ENCODE measurements at places on chromosomes 2 and 18. TPM values are rescaled to one million over a fixed set of nuclear protein-coding genes. Genes with fewer than 3 reads are reported as not detected.

GRCh38 chr2:66169076-66169475 lies 265.8 kb upstream of the MEIS1 start:
- DNase-seq = no peak

- DNase-seq = no peak
Observed at GRCh38 chr18:43588838-43589237, 311.5 kb upstream of the SYT4 start.

GRCh38 chr2:2707206-2707991 lies 376.3 kb upstream of the MYT1L start:
- DNase-seq = no peak

GRCh38 chr2:180175736-180176135 lies 168.6 kb upstream of the CWC22 start:
- no peak for DNase-seq

HAAO gene
- not detected for total RNA-seq

GRCh38 chr18:62979900-62980299 lies 264.6 kb downstream of the PHLPP1 start:
- DNase-seq = no peak

POTEJ gene
- total RNA-seq = not detected

- DNase-seq = no peak
Observed at GRCh38 chr2:194486326-194486725, 1170.7 kb upstream of the SLC39A10 start.

DNA sequence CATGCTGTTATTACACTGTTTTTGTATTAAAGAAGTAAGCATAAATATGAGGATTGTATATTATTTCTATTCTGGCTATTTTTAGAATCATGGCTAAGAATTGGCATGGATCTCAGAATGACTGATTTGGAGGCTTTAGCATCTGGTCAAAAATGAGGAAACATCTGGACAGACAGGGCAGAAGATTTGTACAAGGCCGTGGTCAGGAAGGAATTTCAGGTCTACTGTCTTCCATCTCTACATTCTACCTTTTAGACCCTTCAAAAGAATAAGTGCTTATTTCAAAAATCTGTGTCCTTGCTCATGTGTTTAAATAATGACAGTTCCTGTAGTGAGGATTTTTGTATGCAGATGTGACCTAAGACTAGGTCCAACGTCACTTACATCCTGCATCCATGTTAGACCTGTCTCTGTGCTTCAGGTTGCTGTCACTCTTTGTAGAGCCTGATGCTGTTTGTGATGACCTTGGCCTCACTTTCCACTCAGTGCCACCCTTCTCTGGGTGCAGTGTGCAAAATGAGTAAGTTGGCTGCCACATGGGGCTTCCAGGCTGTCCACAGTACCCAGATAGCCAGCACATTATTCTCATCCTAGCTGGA lies 54.7 kb upstream of the B3GNT2 start:
- DNase-seq = no peak

ERFE gene
- total RNA-seq = 25.3 TPM

DNA sequence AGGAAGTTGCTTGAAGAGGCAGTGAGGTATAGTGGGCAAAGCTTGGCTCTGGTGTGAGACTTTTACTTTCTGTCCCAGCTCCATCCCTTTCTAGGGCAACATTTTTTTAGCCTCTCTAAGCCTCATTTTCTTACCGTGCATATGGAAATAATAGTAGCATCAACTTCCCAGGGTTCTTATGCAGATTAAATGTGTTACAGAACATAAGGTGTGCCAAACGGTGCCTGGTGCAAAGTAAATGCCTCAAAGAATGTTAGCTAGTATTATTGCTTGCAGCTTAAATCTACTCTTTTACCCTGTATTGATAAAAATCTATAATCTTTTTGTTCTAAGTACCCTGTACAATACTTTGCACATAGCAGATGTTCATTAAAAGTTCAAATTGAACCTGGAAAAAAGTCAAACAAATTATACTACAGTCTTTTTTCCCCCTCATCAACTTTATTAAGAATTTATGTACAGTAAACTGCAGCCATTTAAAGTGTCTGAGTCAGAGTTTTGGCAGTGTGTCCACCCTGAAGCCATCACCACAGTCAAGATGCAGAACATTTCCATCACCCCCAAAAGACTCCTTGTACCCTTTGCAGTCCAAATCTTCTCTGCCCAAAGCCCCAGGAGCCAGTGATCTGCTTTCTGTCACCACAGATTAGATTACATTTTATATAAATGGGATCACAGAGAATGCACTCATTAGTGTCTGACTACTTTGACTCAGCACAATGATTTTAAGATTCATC lies 10.6 kb downstream of the MAPRE2 start:
- DNase-seq = no peak

FEV gene
- not detected for total RNA-seq

EML6 gene
- 0.67 TPM for total RNA-seq

DNA sequence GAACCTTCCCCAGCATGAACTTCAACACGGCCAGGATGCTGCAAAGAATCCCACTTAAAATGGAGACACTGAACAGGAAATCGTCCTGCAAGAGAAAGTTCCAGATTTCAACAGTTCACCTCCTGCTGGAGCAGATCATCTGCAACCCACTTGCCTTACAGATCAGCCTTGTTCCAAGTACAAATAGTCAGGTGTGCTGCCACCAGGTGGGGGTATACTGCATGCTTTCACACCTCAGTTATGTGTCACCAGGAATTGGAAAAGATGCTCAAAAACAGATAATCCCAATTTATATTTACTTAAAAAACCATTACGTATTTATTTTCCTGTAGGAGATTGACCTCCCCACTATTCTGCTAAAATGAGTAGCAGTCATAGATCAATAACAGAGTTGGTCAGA lies 212.3 kb downstream of the MGAT5 start:
- DNase-seq = peak; percentile 38

NPPC gene
- total RNA-seq = 0.12 TPM

DNA sequence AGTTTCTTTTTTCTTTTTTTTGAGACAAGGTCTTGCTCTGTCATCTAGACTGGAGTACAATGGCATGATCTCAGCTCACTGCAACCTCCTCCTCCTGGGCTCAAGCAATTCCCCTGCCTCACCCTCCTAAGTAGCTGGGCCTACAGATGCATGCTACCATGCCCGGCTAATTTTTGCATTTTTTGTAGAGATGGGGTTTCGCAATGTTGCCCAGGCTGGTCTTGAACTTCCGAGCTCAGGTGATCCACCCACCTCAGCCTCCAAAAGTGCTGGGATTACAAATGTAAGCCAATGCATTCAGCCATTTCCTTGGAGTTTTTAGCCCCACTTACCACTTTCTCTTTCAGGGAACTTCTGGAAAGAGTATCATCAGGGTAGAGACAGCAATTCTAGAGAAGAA lies 153.3 kb upstream of the THSD7B start:
- DNase-seq = no peak

KHK gene
- 8.7 TPM for total RNA-seq

IL18RAP gene
- not detected for total RNA-seq

VIT gene
- 3.4 TPM for total RNA-seq

- peak; percentile 19 for DNase-seq
Observed at GRCh38 chr18:68797871-68798270, at the start of gene CCDC102B. Gene CCDC102B, plus strand, starts transcription at chr18:68798080. Its CDS starts 38,684 bp downstream, at chr18:68836764.

- no peak for DNase-seq
Observed at GRCh38 chr2:63786471-63786870, 55.2 kb upstream of the UGP2 start.

GRCh38 chr18:26021061-26021754 lies 69.2 kb downstream of the SS18 start:
- no peak for DNase-seq

GRCh38 chr2:7758073-7758759 lies 841.0 kb downstream of the RNF144A start:
- DNase-seq = no peak

DNA sequence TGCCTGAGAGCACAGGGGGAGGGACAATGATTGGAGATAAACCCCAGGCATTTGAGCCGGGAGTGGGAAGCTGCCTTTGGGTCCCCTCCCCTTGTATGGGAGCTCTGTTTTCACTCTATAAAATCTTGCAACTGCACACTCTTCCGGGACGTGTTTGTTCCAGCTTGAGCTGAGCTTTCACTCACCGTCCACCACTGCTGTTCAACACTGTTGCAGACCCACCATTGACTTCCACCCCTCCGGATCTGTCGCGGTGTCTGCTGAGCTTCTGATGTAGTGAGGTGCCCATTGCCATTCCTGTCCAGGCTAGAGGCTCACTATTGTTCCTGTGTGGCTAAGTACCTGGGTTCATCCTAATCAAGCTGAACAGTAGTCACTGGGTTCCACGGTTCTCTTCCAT lies 231.6 kb upstream of the CWC22 start:
- DNase-seq = no peak

LIPT1 gene
- total RNA-seq = 7.2 TPM

DNA sequence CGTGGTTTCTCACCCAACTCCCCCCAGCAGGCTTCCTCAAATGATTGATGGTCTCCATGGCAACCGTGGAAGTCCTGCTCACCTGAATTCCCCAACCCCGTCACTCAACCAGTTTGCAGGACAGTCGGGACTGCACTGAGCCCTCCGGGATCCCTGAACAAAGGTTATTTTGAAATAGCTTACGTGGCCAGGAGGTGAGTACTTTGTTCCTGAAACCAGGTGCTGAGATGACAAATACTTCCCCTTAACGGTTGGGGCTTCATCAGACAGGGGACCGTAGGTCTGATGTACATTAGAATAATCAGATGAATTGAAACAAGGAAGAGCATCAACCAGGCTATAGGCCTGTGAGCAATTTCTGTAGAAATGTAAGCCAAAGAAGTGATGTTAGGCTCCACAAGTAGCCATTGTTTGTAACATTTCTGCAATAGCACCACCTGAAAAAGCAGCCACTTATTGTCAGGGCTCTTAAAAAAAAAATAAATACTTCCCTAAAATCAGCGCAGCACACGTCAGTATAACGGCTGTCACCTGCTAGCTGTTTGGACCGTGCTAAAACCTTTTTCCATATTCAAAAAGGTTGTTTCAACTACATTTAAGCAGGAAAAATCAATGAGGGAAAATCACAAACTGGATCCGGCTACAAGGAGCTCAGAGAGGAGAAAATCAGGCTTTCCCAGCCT lies 206.4 kb upstream of the ID2 start:
- no peak for DNase-seq

DNA sequence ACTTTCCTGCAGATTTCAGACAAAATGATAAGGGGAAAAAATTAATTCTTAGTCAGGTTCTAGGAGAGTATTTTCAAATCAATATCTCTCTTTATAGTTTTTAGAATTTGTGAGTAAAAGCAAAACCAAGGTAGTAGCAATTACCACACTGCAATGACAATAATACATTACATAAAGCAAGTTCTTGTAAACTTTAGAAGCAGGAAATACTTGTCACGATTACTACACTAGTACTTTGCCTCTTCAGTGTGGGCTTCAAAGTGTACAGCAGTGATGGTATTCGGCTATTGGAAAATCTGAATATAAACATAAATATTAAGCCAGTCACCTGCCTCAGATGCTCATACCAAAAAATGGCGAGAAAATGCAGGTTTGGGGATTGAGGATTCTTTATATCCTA lies 81.0 kb downstream of the ALPK2 start:
- no peak for DNase-seq

- DNase-seq = peak; percentile 76
Observed at GRCh38 chr2:62578803-62579640, 73.0 kb upstream of the TMEM17 start.

- no peak for DNase-seq
Observed at GRCh38 chr2:70716131-70716743, 51.8 kb downstream of the ADD2 start.

DNA sequence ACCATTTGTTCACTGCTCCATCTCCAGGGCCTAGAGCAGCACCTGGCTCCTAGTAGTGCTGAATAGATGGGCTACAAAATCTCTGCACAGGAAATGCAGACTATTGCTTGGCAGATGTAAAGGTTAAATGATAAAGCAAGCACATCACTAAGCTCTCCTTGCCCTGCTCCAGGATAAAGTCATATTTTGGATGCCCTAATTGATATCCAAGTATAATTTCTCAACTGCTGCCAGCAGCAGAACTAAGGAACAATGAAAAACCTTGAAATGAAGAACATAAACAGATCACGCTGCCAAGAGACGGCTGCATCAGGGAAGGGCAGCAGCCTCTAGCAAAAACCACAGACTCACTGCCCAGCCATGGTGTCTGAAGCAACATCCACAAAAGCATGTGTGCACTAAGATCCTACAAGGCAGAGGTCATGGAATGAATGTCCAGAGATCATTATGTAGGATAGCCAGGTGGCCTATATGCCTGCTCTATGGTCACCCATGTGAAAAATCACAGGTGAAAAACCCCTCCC lies 134.7 kb downstream of the TMEM163 start:
- no peak for DNase-seq

- no peak for DNase-seq
Observed at GRCh38 chr2:65799141-65799854, 366.9 kb upstream of the SPRED2 start.

GRCh38 chr2:238461051-238461450 lies 34.3 kb downstream of the ASB1 start:
- no peak for DNase-seq

- DNase-seq = peak; percentile 82
Observed at GRCh38 chr2:191571163-191571769, 106.7 kb upstream of the NABP1 start.

SCYGR6 gene
- total RNA-seq = not detected

Data from A172 (cell line).